ENCODE measurements at places on chromosomes 5 and 9.

GRCh38 chr9:123484130-123484529 is 128.1 kb downstream of the CRB2 start:
- no peak for DNase-seq

DNA sequence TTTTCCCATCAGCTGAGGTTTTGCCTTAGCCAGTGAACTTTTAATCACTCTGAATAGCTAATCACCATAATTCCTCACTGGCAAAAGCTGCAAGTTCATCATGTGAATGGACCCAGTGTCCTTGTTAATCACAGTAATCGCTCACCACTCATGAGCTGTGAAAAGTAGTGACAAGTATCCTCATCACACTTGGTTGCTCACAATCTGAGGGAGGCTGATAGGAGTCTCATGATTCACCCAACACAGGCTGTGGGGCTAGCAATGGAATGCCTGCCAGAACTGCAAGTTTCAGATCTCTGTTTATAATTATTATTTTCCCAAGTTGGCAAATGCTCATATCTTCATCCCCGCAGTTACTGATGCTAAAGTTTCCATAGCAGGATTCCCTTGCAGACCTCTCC is 467.2 kb downstream of the KIF4B start:
- no peak for DNase-seq

GRCh38 chr5:131536211-131536826 is 98.7 kb downstream of the RAPGEF6 start:
- DNase-seq = no peak

- DNase-seq = no peak
Measured at GRCh38 chr9:133143639-133144141, 20.0 kb downstream of the GBGT1 start.

GRCh38 chr9:100595391-100596199 is 17.7 kb downstream of the CAVIN4 start:
- DNase-seq = peak; percentile 19

DNA sequence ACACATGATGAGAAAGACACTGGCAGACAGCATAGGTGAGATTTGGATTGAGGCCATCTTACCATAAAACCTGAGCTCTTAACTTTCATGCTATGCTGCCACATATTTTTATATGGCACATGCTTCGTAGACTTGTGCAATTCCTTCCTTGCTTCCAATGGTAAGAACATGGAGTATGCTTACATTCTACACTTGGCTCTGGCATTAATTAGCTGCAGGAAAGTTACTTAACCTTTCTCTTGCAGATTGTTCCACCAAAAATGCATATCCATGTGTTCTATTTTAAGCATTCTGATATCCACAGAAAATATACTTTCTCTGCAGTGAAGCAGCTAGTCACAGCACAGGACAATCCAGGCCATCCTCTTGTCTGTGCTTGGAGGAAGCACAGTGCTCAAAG is 119.4 kb downstream of the MPDZ start:
- DNase-seq = no peak

- no peak for DNase-seq
Measured at GRCh38 chr5:19855931-19856330, 132.1 kb downstream of the CDH18 start.

DNA sequence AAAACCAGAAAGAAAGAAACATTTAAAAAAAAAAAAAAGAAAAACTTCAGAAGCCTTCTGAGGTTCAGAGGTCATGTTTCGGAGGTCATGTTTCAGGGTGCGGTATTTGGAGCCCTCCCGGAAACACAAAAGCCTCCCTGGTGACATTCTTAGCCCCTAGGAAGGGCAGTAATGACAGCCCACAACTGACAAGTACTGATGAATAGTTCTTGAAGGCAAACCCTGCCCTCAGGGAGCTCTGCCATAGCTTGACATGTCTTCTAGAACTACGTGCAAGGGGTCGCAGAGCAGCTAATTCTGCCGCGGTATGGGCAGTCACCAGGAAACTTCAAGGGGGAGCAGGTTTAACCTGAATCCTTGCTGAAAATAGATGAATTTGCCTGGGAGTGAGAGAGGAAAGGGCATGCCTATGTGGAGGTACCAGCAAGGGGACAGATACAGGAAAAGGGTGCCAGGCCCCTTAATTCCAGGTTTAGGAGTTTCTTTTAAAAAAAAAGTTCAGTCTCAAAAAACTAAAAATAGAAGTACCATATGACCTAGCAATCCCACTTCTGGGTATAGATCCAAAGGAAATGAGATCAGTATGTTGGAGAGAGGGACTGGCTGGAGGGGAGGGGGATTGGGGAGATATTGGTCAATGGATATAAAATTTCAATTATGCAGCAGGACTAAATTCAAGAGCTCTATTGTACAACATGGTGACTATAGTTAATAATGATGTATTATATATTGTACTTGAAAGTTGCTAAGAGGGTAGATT is 98.4 kb downstream of the C9orf152 start:
- DNase-seq = no peak

DNA sequence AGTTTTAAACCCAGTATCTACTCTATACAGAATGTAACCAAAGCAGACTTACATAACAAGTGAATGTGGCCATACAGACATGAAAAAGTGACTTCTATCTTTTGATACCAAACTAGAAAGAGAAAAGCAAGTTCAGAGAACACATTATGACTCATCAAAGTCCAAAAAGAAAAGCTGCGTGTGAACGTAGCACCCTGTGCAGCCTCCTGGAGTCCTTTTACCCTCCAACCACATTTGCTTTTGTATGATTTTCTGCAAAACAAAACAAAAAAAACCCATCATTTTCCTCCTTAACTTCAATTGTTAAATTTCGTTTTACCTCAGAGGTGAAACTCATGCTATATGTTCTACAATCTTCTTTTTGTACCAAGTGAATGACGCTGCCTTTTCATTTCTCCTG is 2.8 kb upstream of the SMARCA2 start:
- DNase-seq = peak; percentile 46
